Skin of body (tissue), 3 donors: ENCODE measurements at places on chromosomes 6 and 20. TPM values are rescaled to one million over a fixed set of nuclear protein-coding genes. Genes with fewer than 3 reads are reported as not detected.

GRCh38 chr6:72031471-72031870, 145.1 kb downstream of the RIMS1 start:
- DNase-seq, result no peak

DNA sequence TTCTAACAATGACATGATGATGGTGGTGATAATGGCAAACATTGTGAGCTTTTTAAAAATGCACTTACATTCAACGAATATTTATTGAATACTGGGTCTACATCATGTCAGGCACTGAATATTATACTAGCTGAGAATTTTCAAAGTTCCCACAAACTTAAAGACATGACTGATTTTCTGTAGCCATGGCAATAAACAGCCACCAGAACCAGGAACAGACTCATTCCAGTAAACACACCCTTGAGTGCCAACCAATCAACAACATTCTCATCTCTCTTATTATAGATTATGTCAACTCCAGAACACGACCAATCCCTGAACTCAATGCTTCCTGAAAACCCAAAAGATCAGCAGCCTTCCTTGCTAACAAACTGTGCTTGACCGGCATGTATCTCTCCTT, 212.4 kb upstream of the RUNX2 start:
- no peak for DNase-seq

GRCh38 chr6:1856381-1856780, 246.7 kb downstream of the FOXC1 start:
- no peak for DNase-seq

DNA sequence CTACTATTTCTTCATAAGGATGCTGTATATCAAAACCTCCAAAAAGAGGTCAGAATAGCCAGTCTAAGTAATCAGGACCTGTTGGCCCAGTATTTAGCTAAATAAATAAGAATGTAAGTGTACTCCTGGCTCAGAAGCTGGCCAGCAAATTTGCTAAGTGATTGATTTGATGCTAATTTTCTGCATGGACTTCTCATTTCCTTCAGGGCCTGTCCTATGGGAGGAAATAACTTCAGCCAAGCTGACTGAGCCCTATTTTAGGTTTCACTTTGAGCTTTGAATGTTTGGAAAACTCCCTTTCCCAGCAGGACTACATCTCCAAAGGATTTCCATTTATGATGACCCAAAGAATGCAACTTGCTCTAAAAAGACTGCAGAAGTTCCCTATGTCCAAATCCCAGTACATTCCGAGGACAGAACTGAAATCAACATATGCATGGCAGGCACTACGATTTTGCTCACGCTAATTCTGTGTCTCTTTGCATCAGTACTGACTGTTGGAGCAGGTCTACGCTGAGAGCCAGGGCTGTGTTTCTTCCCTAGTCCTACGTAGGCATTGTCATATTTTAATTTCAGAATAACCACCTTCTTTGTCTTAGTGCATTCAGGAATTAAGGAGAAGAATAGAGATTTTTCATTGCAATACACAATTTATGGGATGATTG, 441.4 kb upstream of the PLCB4 start:
- peak; percentile 29 for DNase-seq

DNA sequence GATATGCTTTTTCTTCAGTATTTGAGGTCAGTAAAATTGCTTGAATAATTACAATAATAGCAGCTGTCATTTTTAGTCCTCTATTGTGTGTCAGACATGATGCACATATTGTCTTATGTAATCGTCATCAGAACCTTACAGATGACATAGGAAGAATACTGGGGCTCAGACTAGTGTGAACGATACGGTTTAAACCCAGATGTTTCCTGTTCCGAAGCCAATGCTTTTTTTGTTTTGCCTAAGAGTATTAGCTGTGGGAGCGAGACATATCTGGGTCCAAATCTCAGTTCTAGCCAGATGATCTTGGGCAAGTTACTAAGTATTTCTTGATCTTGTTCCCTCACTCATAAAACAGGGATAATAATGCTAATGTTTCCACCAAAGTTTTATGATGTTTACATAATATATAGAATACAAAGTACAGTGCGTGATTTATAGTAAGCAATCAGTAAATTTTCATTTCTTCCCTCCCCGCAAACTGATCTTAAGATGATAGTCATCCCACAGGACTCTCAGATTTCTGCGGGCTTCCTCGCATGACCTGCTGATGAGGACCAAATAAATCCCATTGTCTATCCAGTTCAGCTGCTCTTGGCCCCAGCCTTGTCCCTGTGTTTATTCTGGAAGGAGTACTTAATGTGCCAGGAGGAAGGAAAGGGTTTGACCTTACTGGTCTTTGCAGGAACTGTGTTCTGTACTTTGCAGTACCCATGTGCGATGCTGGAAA, 98.2 kb downstream of the CAP2 start:
- peak; percentile 58 for DNase-seq

DNA sequence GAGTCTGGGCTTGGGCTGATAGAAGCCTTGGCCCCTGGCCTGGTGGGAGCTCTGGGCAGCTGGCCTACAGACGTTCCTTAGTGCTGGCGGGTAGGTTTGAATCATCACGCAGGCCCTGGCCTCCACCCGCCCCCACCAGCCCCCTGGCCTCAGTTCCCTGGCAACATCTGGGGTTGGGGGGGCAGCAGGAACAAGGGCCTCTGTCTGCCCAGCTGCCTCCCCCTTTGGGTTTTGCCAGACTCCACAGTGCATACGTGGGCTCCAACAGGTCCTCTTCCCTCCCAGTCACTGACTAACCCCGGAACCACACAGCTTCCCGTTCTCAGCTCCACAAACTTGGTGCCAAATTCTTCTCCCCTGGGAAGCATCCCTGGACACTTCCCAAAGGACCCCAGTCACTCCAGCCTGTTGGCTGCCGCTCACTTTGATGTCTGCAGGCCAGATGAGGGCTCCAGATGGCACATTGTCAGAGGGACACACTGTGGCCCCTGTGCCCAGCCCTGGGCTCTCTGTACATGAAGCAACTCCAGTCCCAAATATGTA, 957 bp upstream of the VEGFA start:
- peak; percentile 89 for DNase-seq

- DNase-seq, result no peak
Observed at GRCh38 chr6:137927777-137928218, 60.7 kb downstream of the TNFAIP3 start.

DNA sequence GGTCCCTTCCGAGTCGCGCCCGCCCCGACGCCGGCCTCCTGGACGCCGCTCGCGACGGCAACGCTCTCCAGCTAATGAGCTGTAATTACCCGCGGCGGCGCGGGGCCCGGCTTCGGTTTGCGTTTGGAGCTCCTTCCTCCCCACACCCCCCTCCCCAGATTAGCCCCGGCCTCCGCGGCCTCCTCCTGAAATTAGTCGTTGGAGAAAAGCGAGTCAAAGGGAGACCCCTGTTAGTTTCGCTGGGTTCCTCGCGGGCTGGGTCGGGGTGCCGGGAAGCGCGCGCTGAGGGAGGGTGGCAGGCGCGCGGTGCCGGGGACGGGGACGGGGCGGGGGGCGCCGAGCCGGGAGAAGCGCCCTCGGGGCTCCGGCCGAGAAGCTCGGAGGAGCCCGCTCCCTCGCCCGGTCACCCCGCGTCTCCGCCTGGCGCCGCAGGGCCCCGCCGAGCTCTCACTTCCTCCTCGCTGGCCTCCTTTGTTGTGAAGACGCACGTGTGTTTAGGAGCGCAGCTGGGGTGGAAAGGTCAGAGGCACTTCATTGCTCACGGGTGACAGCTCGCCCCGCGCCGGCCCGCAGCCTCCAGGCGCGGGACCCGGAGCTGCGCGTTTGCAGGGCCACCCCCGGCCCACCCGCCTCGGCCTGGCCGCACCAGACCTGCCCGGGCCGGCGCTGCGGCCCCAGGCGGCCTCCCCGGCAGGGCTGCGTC, 4.9 kb downstream of the FOXC1 start:
- DNase-seq, result no peak

The PTK7 gene
- 121 TPM for total RNA-seq

The MAP7 gene
- 12.6 TPM for total RNA-seq

The CLPSL2 gene
- total RNA-seq, result not detected

The SUMO4 gene
- total RNA-seq, result 6.5 TPM
